Retina (tissue), 1 donor: ENCODE measurements at places on chromosomes 3 and 15.

- DNase-seq: no peak
Measured at GRCh38 chr15:47258521-47258920, 458.8 kb upstream of the SEMA6D start.

- no peak for DNase-seq
Measured at GRCh38 chr3:58176827-58177489, 33.8 kb downstream of the DNASE1L3 start.

DNA sequence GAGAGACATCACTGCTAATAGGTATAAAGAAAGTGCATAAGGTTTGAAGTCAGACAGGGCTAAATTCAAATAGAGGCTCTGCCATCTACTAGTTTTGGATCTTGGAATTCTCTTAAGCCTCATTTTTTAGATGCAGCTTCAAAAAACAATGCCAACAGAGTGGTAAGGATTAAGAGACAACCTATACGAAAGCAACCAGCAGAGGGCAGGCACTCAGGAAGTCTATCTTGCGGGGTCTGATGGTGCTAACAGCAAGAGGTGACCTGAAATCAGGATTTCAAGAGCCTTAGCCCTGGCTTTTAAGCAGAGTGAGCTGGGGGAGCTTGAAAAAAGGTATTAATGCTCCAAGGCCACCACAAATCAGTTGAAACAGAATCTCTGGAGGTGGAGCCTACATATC lies 40.7 kb downstream of the LDHAL6B start:
- peak; percentile 55 for DNase-seq

DNA sequence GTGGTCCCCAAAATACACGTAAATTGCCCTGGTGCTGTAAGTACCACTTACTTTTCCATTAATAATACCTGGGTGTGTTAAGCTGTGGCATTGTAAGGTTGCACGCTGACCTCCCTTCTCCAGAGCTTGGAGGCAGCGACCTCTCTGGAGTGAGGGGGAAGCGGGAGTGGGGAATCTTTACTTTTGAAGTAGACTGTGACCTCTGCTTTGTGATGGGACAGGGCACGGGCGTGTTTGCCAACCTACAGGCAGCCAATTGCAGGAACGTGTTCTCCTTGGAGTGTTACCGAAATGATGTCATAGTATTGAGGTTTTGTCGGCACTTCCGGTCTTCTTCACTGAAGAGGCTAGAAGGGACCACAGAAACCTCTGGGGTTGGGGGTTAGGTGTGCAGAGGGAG lies 227.3 kb upstream of the C2CD4B start:
- peak; percentile 50 for DNase-seq

DNA sequence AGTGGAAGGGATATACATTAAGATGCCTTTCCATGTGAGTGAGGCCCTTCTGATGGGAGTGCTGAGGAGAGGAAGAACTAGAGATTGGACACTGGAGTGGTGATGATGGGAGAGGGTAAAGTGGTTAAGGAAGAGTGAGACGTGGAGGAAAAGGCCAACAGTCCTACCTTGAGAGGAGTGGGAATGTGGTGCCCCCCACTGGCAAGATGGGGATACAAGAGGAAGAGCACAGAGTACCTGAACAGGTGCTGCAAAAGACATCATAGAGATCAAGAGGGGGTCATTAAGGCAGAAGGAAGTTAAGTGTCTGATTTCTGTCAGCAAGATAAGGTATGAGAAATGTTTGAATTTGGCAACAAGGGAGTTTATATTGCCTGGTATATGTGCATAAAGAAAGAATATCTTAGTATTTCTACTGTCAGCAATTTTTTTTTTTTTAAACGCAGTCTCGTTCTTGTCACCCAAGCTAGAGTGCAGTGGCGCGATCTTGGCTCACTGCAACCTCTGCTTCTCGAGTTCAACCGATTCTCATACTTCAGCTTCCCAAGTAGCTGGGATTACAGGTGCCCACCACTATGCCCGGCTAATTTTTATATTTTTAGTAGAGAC lies 34.0 kb downstream of the ARIH2 start:
- peak; percentile 6 for DNase-seq

DNA sequence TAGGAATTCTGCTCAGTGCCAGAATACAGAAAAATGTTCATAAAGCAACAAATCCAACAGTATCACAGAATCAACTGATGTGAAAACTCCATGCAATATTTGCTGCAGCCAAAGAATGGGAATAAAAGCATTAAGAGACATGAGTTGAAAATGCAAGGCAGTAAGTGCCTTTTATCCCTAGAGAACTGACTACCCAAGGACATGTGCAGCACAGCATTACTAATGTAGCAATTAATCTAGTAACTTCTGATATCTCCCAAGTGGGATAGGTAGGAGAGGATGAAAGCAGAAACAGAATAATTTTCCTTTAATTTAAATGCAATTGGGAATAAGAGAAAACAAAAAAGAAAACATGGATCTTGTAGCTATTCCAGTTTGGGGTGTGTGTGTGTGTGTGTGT lies 497.5 kb upstream of the CBLB start:
- no peak for DNase-seq

GRCh38 chr15:42367041-42367440 lies 7.7 kb downstream of the CAPN3 start:
- no peak for DNase-seq

- peak; percentile 38 for DNase-seq
Measured at GRCh38 chr3:140843656-140844055, 98.0 kb upstream of the SLC25A36 start.

DNA sequence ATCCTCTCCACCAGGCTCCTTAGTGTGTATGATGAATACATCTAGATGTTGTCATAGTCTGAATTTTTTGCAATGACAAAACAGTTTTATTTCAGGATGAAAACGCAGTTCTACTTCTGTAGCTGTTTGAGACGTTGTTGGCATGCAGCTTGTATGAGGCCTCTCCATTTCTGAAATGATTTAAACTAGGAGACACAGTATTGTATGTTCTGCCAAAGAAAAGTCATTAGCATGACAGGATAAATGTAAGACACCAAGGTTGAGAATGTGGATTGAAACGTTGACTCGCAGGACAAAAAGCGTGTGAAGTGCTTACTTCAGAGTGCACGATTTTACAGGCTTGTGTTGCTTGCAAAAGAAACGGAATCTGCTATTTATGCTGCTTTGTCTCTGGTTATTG lies 35.3 kb downstream of the ABHD17C start:
- no peak for DNase-seq

DNA sequence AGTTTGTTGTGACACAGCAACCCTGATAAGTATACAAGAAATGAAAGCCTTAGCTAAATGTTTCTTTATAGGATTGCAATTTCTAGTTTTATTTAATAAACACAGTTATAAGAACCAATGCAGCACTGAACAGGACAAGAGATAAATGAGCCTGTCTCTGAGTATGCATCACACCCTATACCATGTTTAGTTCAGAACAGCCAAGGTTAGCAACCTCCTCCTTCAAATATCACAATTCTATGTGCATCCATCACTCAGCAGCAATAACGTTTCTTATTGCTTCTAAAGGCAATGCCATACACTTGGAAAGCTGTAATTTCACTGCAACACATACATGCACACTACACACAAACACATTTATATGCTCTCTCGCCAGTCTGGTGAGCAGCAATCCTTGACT lies 280.6 kb downstream of the PTPRG start:
- no peak for DNase-seq

- no peak for DNase-seq
Measured at GRCh38 chr15:85318048-85318731, 62.2 kb upstream of the AKAP13 start.

- no peak for DNase-seq
Measured at GRCh38 chr3:117303443-117303842, 593.9 kb downstream of the TUSC7 start.

- DNase-seq: peak; percentile 18
Measured at GRCh38 chr3:97910931-97911351, 61.3 kb downstream of the RIOX2 start.

- no peak for DNase-seq
Measured at GRCh38 chr15:44275150-44275830, 13.2 kb upstream of the GOLM2 start.

DNA sequence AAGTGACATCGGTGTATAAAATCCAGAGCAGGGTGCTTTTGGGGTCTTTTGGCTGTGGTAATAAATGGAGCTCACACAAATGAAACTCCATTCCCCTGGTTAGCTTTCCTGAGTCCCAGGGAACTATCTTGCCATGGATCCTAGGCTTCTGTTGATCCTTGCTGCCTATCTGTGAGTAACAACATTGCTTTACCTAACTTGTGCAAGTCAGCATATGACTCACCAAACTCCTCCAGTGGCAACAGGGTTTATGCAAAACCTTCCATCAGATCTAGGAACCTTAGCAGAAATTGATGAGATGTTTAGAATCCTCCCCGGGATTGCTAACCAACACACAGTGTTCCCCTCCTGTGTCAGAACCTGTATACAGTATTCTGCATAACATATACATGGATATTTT lies 105.4 kb downstream of the SCAPER start:
- no peak for DNase-seq

DNA sequence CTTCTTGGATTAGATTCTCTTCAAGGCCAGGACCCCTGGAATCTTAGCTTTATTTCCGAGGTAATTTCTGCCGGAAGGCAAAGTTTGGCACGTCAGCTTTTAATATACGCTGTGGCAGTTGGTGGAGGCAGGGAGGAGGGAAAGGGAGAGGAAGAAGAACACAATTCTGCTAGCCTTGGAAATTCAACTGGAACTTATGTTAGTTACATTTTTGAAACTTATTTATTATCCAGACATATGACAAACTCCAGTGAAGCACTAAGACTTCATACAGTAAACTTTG lies 100.1 kb upstream of the TSC22D2 start:
- DNase-seq: no peak

DNA sequence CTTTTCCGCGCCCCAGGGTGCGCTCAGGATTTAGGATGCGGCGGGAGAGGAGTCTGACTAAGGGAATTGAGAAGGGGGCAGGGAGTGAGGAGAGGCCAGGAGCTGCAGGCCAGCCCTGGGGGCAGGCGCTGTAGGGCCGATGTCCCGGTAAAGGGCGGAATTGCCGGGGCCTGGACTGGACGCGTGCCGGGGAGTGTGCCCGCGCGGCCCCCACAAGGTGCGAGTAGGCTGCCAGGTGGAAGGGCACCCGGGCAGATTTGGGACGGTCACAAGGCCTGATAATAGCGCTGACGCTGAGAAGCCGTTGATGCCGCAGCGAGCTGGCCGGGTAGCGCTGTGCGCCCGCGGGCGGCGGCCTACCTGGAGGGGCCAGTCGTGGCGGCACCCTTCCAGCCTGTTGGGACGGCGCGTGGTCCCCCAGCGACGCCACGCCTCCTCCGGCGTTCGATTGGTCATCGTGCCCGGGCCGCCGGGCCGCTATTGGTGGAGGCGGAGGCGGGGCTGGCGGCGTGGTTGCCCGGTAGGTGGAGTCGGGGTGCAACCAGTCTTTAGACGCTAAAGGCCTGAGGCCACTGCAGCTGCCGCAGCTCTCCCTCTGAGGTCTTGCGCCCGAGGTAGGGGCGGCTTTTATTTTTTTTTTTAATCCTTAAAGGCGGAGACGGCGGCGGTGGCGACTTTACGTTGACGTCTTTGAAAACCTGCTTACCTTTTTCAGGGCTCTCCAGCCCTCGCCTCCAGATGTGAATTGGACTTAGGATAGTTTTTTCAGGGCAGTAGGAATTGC lies 903 bp downstream of the SLC25A38 start:
- peak; percentile 95 for DNase-seq

DNA sequence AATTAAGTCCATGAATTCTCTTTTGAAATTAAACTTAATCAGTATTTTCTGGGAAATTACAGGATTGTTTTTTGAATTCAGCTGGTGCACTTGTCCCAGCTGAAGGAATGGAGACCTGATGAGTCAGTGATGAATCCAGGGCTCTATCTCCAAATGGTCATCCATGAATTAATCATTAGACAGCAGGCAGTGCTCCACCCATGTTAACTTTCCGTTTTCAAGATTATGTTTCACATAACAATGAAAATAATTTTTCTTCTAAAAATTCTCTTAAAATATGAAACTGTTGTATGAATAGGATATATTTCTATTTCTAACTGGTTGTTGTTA lies 13.9 kb upstream of the PAQR9 start:
- no peak for DNase-seq

- no peak for DNase-seq
Measured at GRCh38 chr3:150691414-150692040, 12.2 kb downstream of the ERICH6 start.

DNA sequence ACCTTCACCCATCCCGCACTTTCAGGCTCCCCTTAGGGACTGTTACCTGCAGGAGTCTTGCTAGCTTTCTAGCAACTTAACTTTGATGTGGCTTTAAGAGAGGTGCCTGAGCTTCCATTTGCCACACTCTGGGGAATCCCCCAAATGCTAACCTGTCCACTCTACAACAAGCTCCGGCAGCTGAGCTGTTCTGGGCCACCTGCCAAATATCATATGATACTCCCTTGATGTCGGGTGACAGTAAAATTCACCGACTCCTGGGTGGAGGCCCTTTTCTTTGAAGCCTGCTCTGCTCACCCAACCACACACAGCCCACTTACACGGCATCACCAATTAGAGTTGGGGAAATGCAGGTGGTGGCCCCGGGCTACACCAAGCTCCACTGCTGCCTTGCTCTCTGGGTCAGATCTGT lies 38.0 kb upstream of the XCR1 start:
- DNase-seq: peak; percentile 13

- DNase-seq: no peak
Measured at GRCh38 chr3:116671151-116671550, 38.4 kb upstream of the TUSC7 start.

DNA sequence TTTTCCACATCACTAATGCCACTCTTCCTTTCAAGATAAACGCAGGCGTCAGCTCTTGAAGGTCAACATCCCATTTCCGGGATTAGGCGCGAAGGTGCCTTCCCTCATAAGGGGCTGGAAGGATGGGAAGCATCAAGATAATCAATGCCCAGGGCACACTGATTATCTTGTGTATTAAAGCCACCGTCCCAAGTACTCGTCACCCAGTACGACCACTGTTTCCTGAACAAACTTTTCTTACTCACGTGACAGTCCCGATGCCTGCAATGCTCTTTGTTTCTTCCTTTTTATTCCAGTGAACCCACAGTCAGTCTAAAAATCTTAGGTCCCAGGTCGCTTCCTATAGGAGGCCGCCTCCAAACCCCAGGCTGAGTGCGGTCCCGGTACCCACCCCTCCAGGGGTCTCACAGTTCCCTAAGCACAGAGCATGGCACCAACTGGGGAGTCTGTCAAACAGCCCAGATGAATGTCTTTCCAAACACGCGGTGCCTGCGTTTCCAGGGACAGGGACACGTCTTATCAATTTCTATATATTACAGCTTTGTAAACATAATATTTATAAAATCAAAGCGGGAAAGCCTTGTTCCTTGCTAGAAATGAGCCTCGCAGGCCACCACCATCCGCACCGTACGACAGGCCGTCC lies 589 bp downstream of the ANAPC13 start:
- no peak for DNase-seq

DNA sequence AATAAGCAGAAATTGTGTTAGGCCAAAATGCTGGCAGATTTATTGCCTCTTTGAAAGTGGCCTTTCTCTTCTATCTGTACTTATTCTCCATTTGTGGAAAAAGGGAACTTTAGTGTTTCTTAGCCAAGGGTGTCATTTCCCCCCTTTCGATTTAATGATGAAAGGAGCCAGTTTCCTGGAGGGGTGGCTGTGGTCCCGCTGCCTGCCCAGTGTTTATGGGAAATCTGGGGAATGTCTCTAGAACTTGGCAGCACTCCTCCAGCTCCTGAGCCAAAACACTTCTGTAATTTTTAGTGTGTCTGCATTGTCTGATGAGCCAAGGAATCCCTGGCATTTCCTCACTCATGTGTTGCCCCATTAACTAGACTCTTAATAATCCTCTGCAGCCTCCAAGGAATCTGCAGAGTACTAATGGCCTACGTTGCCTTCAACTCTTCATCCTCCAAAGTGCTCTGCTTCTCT lies 448.8 kb downstream of the GRM7 start:
- no peak for DNase-seq

- DNase-seq: peak; percentile 59
Measured at GRCh38 chr3:125054449-125055329, 1.1 kb downstream of the HEG1 start.
